ENCODE measurements at places on chromosomes 16 and 17.

DNA sequence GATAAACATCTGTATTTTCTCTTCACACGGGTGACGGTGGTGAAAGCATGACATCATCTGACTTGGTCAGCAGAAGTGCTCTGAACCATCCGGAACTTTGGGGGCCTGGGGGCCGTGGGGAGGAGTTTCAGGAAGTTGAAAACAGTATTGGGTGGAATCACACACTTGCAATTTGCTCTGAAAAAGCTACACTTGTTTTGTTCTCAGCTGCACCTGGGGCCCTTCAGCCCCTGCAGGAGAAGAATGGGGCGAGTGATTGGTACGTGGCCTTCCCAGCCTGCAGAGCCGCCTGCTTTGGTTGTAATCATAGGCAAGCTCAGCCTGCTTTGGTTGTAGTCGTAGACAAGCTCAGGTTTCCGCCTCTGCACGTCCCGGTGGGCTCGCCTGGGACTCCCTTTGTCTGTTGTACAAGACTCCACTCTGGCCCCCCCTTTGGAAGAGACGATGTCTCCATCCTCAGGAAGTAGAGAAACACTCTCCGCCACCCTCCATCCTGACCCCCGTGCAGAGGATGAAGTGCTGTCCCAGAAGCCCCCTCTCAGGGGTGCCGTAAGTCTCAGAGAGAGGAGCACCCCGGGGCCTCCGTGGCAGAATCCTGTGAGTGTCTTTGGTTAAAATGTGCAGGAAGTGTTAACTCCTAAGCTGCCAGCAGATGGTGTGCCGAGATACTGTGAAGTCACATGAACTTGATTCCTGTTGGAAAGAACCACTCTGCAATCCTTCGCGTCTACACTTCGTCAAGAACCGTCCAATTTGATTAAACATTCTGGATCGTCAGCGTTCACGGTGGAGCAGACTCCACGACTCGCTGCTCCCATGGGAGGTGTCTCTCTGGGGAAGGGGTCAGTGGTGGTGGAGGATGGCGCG is 5.4 kb downstream of the BANP start:
- peak; percentile 78 for DNase-seq

GRCh38 chr17:42311240-42312034 is 23.1 kb downstream of the STAT5A start:
- DNase-seq, result peak; percentile 87

GRCh38 chr16:85536073-85536410 is 77.1 kb upstream of the GSE1 start:
- peak; percentile 86 for DNase-seq

- DNase-seq, result peak; percentile 57
Measured at GRCh38 chr16:85136213-85136701, 24.0 kb upstream of the CIBAR2 start.

- peak; percentile 93 for DNase-seq
Measured at GRCh38 chr17:82351713-82352488, 7.1 kb upstream of the TEX19 start.

DNA sequence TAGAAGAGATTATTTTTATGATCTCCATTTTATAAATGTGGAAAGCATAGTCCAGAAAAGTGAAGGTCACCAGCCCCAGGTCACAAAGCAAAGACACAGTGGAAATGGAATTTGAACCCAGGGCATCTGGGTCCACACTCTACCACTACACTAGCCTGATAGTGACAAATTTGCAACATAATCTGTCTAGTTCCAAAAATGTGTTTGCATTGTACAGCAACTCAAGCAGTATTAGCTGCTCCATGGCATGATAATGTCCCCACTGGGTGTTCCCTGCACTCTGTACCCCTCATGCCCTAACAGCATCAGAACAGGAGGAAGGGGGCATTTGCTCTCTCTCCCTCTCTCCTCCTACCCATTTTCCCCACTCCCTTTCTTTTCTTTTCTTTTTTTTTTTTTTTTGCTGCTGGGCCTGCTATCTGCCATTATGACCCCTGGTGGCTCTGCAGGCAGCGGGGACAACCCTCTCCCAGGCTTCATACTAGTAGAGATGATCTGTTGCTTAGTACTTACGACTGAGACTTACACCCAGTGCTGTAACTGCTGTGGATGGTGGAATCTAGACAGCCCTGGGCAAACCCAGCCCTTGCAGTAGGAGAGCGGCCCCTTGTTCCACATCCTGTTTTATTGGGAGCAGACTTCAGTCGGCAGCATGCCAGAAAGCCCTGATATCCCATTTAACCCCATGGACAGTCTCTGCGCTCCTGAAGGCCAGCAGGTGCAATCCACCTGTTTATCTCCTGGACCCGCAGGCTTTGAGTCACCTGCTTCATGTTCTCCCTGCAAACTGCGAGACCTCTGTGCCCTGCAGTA is 306.3 kb downstream of the SOX9 start:
- no peak for DNase-seq

- DNase-seq, result no peak
Measured at GRCh38 chr16:49194537-49195236, 87.0 kb downstream of the CBLN1 start.

All from Kasumi-1 (cell line).